ENCODE measurements at places on chromosomes 11 and 22.

DNA sequence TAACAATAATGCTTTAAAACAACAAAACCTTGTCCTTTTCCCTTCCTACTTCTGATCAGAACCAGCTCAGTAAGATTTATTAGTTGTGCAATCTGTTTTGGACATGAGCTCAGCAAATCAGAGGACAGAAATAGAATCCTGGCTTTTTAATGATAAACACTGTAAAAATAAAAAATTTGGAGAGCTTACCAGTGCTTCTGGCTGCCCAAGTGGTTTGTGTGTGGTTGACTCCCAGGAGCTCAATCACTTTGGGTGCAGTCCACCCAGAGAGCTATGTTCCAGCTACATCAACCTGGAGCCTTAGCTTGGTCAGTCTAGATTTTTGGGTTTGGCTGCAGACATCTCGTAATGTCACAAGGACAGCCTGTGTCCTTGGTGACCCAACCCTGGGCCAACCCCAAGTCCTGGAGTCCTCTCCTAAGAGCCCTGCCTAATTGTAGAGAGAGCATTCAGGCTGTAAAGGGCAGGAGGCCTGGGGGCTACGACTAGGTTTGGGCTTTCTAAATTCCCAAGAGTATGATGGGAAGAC, 28.5 kb downstream of the CD44 start:
- DNase-seq: no peak

DNA sequence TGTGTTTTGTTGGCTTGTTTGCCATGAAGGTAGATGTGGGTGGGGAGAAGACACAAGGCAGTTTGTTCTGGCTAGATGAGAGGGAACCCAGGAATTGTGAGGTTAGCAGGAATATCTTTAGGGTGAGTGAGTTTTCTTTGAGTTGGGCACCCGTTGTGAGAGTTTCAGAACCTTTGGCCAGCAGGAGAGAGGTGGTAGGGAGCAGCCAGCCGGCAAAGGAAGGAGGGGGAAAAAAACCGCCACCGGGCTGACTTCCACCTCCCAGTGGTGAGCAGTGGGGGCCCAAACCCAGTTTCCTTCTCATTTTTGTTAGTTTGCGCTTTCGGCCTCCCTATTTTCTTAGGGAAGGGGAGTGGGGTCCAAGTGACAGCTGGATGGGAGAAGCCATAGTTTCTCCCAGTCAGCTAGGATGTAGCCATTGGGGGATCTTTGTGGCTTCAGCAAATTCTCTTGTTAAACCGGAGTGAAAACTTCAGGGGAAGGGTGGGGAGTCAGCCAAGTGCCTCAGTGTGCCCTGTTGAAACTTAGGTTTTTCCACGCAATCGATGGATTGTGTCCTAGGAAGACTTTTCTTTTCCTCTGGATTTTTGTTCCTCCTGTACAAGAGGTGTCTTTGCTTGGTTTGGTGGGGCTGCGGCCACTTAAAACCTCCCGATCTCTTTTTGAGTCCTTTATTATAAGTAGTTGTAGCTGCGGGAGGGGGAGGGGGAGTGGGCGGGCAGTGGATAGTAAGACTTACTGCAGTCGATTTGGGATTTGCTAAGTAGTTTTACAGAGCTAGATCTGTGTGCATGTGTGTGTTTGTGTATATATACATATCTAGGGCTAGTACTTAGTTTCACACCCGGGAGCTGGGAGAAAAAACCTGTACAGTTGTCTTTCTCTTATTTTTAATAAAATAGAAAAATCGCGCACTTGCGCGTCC, 1.1 kb upstream of the GCAT start:
- DNase-seq: no peak

DNA sequence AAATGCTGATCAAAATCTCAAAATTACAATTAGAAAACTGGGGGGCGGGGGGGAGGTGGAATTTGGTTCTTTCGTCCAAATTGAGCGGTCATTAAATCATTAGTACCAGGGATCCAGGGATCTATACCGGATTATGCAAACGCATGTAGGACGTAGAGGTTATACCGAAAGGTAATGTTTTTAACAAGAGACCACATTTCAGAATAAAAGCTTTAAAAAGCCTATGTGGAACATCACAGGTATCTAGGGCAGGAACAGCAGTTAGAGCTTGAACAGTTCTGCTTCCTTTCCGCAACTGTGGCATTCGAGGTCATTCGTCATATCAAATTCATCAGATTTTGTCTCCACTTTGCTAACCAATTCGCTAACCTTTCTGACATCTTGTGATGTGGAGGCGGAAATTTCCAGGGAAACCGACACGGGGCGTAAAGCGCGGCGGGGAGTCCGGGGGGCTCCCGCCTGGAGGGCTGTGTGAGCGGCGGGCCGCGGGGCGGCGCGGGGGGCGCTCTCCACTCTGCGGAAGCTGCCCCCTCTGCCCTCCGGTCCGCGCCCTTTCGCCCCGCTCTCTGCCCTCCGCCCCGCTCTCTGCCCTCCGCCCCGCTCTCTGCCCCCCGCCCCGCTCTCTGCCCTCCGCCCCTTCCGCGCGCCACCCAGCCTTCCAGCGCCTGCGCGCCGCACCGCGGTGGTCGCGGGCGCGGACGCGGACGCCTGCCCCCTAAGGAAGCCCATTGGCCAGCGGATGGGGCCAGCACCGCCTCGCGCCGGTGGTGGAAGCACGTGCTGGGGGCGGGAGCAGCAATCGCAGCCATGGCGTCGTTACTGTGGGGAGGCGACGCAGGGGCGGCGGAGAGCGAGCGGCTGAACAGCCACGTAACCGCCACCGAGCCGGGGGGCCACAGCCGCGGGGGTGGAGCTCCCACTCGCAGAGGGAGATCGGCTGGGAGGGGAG, at the start of gene DDX25:
Gene DDX25 (plus strand): TSS at position 798 of the 949 bp plus-strand sequence. CDS start 10 bp downstream, at position 808.
- no peak for DNase-seq

- no peak for DNase-seq
These were observed 52.7 kb downstream of the IGF2 start for GRCh38 chr11:2086239-2087040.

DNA sequence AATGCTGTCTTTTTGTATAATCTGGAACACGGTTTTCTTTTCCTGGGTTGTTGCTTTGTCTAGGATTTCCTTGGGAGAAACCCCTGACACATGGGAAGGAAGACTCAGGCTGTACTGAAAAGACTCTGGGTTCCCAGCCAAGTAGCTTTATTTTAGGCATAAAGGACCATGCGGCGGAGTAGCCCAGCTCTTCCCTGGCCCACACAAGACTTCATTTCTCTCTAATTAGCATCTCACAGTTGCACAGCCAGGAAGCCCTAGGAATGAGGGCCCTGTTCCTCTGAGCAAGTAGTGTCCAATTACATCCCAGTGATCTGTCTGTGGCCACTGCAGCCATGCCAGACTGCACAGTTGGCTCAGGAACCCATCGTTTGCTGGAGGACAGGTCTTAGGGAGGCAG, 319.5 kb downstream of the TENM4 start:
- DNase-seq: no peak

DNA sequence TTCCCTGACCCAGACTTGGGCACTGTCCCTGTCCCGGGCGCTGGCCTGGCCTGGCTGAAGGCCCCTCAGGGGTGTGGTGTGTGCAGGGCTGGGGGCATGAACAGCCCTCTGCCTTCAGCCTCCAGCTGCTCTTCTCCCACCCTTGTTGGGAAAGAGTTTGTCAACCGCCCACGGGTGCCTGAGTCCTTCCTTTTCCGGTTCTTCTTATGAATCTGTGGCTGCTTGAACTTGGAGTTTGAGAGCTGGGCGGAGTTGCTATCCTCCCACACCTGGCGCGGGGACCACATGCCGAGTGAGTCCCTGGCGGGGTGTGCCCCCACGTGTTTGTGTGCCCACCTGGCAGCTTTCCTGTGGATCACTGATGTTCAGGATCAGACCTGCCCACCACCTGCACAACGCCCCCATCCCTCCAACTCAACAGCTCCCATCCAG, 13.4 kb downstream of the NFAM1 start:
- no peak for DNase-seq
